ENCODE measurements at places on chromosomes 11 and 22. TPM values are rescaled to one million over a fixed set of nuclear protein-coding genes. Genes with fewer than 3 reads are reported as not detected.

The GAL3ST3 gene
- total RNA-seq: not detected

The IMMP1L gene
- 71.3 TPM for total RNA-seq

The OLFML1 gene
- total RNA-seq: not detected

The TPBGL gene
- 0.18 TPM for total RNA-seq

The SYCE3 gene
- not detected for total RNA-seq

The PAX6 gene
- 1.0 TPM for total RNA-seq

The KLHDC7B gene
- not detected for total RNA-seq

The KRTAP5-10 gene
- total RNA-seq: not detected

The RAG2 gene
- not detected for total RNA-seq

The ALKBH8 gene
- 7.3 TPM for total RNA-seq

The FXYD6 gene
- 0.11 TPM for total RNA-seq

The DERL3 gene
- 0.81 TPM for total RNA-seq

The OR52H1 gene
- not detected for total RNA-seq

The BIK gene
- 2.2 TPM for total RNA-seq

The OR52N4 gene
- not detected for total RNA-seq

The TTC36 gene
- total RNA-seq: not detected

The OR4D5 gene
- total RNA-seq: not detected

The SRRD gene
- total RNA-seq: 21.3 TPM

All from A549 treated with dexamethasone at 1 μM for 4 hours (cell line).